ENCODE measurements at places on chromosomes 2 and 18. TPM values are rescaled to one million over a fixed set of nuclear protein-coding genes. Genes with fewer than 3 reads are reported as not detected.

DNA sequence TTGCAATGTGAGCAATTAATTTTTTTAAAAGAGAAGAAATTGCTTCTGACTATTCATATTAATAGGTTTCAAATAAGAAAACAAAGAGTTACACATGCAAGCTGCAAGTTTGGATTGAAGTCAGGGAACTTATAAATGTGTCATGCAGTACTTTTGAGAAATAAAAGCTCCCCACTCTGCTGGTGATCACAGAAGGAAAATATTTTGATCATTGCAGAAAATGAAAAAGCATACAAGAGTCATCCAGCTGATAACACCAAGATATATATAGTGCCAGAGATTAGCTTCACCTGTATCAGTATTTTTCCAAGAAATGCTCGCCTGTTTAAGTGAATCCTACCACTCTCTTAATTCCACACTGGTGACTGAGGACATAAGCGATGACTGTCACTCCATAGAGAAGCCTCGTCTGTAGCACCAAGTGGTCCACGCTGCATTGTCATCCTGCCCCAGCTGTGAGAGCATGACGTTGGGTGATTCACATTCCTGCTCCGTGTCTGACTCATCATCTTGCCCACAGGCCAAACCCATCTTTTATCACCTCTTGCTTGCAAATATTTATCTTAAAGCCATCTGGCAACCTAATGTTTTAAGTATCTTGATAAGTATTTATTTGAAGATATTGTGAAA is 178.0 kb downstream of the ASXL3 start:
- DNase-seq = no peak

GRCh38 chr2:40224318-40224717 is 227.6 kb downstream of the SLC8A1 start:
- DNase-seq = no peak

DNA sequence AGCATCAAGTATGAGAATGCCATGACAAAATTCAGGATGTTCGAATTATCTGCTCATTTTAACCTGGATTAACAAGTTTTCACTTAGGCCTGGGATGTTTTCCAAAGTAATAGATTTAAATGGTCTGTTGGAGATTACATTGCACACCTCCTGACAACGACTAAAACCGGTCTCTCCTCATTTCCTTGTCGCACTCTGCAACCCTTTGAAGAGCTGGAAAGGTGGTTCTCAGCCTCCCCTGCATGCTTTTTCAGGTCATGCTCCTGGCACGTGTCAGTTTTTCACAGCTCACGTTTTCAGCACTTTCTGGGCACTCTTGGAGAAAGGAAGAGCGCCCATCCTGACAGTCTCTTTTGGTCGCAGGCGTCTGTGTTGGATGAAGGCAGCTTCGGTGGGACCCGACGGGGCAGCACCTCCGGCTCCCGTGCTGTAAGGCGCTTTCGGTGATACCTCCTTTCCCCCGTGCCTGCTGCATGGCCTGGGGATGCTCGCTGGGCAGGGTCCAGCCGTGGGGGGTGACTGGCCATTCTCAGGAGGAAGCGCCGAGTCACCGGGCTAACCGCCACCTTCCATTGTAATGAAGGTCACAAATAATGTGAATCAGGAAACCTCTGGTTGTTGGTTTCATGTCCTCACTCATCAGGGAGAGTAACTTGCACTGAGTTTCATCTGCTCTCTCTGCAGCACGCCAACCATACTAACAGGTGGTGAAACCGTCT is 63.5 kb upstream of the RBM44 start:
- no peak for DNase-seq

DNA sequence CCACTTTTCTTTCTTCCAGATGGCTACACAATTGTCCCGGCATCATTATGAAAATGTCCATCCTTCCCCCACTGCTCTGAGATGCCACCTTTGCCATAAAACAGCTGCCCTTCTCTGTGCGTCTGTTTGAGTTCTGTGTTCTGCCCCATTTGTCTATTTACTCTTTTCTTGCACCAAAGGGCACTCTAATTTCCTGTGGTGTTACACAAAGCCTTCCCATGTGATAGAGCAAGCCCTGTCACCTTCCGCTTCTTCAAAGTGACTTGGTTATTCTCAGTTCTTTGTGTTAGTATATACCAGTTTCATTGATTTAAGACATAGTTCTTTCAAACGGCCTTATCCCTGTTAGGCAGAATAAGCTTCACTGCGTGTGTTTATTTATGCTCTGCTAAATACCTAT is 84.1 kb downstream of the FBXO15 start:
- DNase-seq = no peak

DNA sequence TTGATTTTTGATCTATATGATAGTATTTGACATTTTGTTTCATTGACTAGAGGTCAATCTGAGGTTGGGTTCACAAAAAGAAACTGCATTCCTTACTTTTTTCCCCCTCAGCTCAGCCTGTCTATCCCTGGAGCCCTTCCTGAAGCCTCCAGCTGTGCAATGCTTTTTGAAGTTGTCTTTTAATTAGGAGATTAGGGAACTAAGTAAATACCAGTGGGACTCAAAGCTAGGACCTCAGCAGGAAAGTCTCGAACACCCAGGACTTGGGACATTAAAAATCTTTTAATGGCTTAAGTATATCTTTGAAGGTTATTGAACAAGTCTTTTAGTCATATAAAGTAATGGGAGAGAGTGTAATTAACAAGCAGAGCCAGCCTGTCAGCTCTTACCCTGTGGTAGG is 220.2 kb downstream of the PDE11A start:
- no peak for DNase-seq

DNA sequence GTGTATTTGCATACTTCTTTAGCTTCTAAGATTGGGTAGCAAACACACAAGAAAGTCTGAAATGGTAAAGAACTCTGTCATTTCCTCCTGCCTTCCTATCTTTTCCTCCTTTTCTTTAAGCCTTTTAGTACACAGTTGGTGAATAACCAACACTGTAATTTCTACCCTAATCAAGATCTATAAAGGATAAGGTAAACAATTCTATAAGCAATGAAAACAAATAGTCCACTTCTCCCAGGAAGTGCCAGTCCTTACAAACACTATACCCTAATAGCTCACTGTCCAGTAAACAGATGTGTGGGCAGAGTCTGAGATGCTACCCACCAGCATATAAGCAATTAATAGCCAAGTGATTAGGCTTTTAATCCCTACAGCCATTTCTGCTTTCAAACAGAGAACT is 81.0 kb upstream of the TFCP2L1 start:
- no peak for DNase-seq

- no peak for DNase-seq
Measured at GRCh38 chr2:206145665-206146064, 13.6 kb downstream of the NDUFS1 start.

GRCh38 chr18:13265911-13266217 is 47.3 kb downstream of the LDLRAD4 start:
- DNase-seq = no peak

DNA sequence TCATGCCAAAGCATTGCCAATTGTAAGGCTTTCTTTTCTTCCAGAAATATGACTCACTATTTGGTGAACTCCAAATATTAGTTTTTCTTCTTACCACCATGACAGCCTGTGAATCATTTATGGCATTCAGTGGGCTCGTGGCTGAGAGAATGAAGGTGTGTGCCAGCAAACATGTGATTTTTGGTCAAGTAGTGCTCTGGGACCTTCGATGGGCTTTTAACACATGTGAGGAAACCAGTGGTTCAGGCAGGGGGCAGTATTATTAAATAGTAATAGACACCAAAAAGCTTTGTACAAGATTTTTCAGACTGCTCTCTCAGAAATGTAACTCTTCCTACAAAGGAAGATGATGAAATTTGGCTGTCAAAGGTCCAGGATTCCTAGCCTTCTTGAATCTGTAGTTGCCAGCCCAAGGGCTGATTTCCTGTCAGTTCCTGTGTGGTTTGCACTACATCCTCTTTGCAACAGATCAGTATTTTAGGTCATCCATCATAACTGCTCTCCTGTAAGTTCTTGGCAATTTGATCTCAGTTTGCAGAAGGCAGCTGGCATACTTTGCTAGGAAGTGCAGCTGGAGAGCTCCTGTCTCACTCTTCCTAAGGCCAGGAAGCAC is 64.3 kb downstream of the BABAM2 start:
- DNase-seq = no peak

DNA sequence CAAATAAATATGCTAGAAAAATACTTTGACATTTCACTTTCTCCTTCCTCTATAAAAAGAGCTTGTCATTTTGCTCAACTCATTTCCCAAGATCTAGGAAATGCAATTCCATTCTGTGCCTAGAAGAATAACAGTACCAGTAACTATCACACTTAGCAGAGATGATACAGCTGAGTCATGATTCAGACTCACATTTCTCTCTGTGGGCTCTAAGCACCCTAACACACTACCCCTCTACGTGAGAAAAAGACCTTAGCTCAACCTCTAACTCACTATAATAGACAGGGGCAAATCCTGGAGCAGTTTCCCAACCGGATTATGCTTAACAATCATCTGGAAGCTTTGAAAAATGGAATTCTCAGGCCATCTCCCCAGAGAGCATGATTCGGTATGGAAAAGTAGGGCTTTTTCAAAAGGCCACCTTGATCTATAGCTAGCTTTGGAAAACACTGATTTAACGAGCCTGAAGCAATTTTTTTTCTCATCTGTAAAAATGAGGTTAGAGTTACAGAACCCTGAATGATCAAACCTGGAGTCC is 1312.3 kb upstream of the PIK3C3 start:
- no peak for DNase-seq

Gene UGT1A7
- not detected for total RNA-seq

Gene DSG1
- not detected for total RNA-seq

Measured in activated naive CD8-positive, alpha-beta T cell treated with anti-CD3 and anti-CD28 coated beads, Interleukin-2, amount 10 ng/mL, durations not matched to agents 7 days and 5 days (primary cell).